ENCODE measurements at places on chromosomes 5 and 9. TPM values are rescaled to one million over a fixed set of nuclear protein-coding genes. Genes with fewer than 3 reads are reported as not detected.

DNA sequence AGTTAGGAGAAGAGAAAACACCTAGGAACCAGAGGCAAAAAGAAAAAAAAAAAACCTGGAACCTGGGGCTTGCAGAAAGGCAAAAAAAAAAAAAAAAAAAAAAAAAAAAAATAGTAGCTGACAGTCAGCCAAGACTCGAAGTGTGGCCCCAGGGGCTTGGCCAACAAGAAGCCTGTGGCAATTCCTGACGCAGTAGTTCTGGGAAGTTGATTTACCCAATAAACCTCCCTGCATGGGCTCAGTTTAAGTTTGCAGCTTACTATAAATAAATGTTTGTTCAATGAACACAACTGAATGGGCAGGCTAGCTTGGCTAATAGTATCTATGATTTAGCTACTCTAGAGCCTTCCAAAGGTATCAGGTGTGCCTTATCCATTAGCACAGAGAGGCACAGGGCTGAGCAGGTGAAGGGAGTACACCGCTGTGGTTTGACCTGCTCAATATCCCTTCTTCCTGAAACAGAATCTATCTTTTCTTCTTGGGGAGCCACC is 21.3 kb upstream of the GLRX start:
- no peak for DNase-seq

DNA sequence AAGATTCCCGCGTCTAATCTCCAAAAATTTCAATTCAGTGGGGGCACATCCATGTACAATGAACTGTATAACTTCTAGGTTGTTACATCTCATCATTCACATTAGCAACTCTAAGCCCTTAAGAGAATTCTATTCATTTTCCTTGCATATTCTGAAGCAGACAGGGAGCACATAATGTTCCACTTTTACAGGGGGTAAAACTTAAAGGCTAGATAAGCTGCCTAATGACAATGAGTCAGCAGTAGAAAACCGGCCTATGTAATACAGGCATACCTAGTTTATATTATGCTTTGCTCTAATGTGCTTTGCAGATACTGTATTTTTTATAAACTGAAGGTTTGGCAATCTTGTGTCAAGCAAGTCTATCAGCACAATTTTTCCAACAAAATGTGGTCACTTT is 40.4 kb downstream of the PTAR1 start:
- no peak for DNase-seq

DNA sequence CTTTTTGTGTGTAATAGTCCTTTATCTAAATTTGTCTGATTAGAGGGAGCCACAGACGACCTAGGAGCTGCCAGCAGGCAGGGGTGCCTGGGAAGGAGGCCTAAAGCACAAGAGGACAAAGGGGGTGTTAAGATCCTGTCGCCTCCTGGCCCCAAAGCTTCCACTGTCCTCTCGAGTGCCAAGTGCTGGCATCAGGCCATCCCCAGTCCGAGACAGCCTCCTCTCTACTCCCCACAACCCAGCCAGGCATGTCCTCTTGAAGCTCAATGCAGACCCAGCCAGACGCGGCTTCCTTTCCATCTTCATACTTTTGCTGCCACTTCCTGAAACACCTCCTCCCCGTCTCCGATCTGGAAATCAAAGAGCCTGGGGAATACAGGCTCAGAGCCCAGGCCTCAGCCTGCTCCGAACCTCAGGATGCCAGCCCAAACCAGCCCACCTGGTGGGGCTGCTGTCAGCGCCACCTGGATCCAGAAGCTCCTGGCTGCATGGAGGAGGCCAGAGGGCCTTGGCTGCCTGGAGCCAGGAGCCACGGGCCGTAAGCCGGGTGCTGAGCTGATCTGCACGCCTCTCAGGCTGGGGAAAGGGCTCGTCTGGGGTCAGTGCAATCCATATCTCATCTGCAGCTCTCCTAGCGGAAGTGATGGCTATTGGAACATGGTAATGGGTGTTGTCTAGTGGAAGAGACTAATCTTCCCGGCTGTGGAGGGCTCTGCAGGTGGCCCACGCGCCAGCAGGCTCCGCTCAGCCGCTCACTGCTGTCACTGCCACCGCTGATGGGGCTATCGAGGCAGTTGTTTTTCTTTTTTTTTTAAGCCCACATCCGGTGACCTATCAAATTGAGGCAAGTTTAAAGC is 60.2 kb upstream of the FUBP3 start:
- DNase-seq, result no peak

Gene KDM4C
- total RNA-seq, result 47.1 TPM

DNA sequence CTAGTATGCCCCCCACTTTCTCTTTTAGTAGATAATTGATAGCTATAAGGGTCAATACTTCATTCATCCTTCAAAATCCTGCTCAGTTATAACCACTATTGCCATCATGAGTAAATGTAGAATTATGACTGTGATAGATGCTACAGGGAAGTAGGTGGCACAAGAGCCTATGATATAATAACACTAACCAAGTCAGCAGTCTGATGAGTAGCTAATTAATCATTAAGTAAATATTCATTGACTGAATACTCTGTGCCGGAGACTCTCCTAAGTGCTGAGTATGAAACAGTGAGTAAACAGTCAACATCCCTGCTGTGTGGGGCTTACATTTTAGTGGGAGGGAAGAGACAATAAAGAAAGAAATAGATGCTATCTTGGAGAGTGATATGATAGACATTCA is 430.3 kb upstream of the ZNF462 start:
- DNase-seq, result no peak

Gene NPR3
- 12.5 TPM for total RNA-seq

Gene PCDHGA6
- total RNA-seq, result 7.2 TPM

Gene CCL21
- 92.8 TPM for total RNA-seq

Gene PCDHA1
- total RNA-seq, result 0.13 TPM

GRCh38 chr9:68653141-68653595 is 51.9 kb upstream of the PIP5K1B start:
- no peak for DNase-seq

DNA sequence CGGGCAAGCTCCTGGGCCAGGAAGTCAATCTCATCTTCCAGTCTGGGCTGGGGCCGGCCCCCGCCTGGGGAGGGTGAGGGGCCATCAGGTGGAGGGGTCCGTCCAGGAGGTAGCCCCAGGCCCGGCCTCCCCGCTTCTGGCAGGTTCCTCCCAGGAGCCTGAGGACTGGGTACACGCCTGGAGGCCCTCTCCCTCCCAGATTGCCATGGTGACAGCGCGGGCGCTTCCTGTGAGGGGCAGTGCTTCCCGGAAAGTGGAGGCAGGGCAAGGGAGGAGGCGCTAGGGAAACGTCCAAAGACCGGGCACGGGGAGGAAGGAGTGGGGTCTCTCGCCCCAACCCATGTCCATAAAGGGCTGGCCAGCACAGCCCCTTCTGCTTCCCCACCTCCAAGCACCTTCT is 4.9 kb downstream of the NPDC1 start:
- DNase-seq, result peak; percentile 77

DNA sequence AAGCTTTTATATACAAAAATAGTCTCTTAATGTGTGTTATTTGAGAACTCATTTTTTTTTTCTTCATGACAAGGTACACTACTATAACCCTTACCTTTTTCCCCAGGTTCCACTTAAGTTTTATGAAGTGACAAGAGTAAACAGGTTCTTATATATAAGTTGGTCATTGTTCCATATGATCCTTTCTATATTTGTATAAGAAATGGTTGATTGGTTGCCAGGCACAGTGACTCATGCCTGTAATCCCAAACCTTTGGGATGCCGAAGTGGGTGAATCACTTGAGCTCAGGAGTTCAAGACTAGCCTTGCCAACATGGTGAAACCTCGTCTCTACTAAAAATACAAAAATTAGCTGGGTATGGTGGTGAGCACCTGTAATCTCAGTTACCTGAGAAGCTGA is 108.3 kb downstream of the PCSK1 start:
- no peak for DNase-seq
